ENCODE measurements at places on chromosomes 1 and 21.

GRCh38 chr21:23633447-23633940, 1973.8 kb downstream of the MRPL39 start:
- no peak for DNase-seq

GRCh38 chr21:23695443-23695842, 1911.8 kb downstream of the MRPL39 start:
- DNase-seq, result no peak

- peak; percentile 27 for DNase-seq
Measured at GRCh38 chr1:153677718-153678518, 570 bp upstream of the NPR1 start.

DNA sequence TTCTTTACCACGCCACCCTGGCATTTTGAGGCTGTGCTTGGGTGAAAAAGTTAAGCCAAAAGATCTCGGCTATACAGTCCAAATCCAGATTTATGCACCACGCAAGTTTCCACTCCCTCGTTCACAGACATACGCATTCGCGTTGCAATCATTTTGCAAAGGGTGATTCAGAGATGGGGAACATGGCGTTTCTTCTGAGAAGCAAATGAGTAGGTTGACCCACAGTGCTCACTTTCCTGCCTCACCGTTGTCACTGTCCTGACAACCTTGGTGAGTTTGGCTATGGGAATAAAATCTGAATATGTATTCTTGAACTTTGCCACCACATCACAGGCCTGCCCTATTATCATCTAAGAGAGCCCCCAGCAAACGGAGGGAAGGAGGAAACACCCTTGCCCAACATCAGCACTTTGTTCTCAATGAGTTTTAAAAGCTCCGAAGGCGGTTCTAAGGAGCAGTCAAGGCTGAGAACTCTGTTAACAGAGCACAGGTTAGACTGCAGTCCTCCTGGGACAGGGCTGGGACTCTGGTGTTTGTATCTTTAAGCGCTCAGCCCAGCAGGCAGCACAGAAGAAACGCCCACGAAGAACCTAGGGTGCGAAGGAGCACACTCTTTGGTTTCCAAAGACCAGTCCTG, 86.4 kb downstream of the RUNX1 start:
- DNase-seq, result no peak

DNA sequence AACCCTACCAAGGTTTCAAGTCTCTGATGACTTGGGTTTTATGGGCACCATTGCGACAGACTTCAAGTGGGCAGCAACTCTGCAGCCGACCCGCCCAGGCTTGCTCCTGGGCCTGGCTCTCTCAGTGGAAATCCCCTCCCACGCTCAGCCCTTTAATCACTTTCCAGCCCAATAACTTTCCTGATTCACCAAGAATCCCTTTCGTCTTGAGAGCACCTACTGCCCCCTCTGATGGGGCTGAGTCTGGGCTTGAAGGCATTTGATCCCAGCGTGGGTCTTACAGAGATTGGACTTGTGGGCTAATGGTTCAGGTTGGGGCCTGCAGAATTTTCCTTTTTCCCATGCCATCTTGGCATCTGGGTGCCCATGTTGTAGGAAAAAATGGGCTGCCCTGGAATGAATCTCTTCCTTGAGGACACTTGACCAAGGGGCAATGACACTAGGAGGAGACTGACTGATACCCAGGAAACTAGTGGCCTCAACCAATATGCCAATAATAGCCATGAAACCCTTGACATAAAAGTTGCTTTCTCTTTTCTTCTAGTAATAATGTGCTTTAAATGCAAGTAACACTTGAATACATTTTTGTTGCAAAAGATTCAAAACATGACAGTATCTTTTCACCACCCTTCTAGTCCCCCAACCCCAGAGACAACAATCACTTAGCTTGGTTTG, 7.8 kb upstream of the PHLDA3 start:
- no peak for DNase-seq

GRCh38 chr1:25947027-25947426, 40.8 kb upstream of the STMN1 start:
- no peak for DNase-seq

DNA sequence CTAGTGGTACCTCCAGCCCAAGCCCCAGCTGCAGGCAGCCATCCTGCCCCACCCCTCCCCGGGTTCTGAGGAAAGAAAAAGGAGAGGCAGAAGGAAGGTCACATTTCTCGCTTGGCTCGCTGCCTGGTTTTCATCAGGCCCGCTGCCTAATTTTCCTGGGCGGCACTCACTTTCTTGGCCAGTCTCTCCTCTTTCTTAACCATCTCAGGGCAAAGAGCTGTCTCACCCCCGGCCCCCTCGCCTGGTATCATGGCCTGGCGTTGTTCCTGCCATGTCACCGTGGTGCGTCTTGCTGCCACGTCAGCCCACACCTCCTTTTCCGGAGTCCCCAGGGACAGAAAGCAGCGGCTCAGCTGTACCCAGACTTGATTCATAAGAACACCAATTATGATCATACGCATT, 26.6 kb upstream of the CASZ1 start:
- DNase-seq, result no peak

GRCh38 chr1:86912281-86912900, 1.5 kb downstream of the SELENOF start:
- no peak for DNase-seq
